T-helper 2 cell treated with Interferon-gamma antibody and Interleukin-4, amounts not matched to agents 5 μg/mL and 100 μg/mL, for 36 hours (primary cell): ENCODE measurements at places on chromosomes 12 and 14.
A peak's percentile ranks its signal among the peaks of the same experiment; 100 is the strongest.

GRCh38 chr14:104135904-104136471 lies 2.4 kb upstream of the KIF26A start:
- no peak for DNase-seq

- no peak for DNase-seq
Observed at GRCh38 chr14:68124979-68125731, 305.6 kb downstream of the RAD51B start.

DNA sequence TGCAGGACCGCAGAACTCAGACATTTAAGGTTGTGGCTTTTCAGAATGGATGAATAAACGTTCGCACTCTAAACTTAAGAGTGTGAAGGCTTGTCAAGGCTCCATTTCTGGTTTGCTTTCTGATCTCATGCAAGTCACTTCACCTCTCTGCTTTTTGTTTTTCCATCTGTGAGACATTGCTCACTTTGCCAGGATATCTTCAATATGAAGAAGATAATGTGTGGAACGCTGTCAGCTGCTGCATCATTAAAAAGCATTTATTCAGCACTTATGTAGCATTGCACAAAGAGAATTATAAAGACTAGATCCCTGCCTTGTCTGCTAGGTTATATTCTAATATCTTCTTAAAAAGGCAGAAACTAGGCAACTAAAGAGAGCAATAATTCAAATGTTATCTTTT lies 172.2 kb downstream of the CACNA1C start:
- DNase-seq = no peak

DNA sequence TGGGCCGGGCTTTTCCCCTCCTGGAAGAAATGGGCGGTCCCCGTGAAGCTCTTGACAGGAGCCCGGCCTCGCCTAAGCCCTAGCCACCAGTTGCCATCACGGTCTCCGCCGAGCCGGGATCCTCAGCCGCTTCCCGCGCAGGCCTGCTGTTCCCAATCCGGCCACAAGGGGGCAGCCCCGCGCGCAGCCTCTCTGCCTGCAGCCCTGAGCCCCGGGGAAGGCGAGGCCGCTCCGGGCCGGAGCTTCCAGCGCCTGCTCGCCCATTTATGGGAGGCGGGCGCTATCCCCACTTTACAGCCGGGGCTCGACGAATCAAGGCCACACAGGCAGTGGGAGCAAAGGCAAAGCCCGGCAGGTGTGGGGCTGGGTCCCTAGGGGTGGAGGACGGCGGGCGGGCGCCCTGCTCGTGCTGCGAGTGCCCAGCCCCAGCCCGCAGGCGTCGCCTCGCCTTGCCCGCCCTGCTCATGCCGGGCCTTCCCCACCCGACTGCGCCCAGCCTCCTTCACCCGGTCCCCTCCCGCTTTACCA lies 61.5 kb downstream of the LGMN start:
- peak; percentile 59 for DNase-seq

DNA sequence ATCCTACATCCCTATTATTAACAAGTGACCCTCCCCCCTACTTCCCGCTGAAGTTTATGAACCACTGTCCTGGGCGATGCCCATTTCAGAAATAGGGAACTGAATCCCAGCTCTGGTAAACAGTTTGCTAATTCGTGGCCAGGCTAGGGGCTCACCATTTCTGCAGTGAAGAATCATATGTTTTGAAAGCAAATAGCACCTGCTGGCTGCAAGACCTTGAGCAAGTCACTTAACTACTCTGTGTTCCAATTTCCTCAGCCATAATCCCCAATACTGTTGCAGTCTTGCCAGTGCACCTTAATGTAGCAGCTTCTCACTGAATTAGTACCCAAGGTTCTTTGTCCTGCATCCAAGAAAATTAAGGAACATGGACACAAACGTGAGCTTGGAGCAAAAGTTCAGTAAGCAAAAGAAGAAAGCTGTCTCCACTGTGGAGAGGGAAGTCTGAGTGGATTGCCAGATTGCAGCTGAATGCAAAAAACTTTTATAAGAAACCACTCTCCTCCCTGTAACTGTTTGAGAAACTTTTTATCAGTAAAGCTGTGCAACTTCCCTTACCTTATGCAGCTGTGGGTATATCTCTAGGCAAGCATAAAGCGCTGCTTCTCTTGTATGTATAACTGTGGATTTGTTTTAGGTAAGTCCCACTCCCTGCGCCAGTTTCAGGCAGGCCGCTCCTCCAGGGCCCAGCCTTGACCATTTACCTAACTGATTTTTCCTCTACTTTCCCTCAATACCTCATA lies 824 bp downstream of the OAS1 start:
- DNase-seq = no peak
